CD4-positive, alpha-beta T cell treated with Interleukin-1 beta for 1 hour (primary cell): ENCODE measurements at places on chromosomes 3 and 15.
A peak's percentile ranks its signal among the peaks of the same experiment; 100 is the strongest.

DNA sequence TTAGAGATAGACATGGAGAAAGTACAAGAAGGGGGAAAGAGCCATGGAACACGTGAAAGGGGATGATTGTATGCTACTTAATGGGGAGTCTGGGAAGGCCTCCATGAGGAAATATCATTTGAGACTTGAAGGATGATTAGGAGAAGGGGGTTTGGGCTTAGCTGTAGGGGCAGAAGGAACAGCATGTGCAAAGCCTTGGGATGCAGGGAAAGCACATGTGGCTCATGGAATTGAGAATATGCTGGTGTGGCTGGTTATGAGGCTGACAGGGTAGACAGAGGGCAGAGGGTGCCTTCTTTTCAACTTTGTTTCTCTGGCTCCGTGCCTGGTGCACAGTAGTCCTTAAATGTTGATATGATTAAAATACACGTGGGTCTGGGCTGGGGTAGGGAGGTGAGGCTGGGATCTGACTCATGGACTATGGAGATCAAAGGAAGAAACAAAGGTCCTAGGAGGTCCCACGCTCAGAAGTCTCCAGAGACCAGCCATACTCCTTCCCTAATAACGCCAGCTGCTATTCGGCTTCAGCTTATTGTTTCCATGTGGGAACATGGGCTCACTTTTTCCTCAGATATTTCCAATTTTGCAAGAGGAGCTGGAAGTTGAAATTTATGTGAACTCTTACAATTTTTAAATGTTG lies 1.1 kb downstream of the GTF2E1 start:
- no peak for DNase-seq

GRCh38 chr15:81888748-81889484 lies 156.9 kb downstream of the MEX3B start:
- no peak for DNase-seq

DNA sequence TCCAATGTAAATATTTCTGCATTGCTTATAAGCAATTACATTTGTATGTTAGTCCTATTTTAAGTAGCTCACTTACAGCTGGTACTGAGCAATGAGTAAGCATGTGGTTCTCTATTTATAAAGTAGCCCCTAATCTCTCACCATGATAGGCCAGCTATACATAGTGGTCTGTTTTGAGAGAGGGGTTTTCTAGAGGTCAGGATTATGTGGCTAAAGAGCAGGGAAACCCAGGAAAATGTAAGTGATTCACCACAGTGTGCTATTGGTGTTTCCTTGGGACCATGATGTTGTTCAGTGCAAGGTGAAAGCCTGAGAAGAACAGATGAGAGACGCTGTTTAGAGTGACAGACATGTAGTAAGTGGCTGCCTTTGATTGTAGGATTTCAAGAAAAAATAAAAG lies 26.4 kb downstream of the RBMS3 start:
- DNase-seq, result no peak

GRCh38 chr15:71202712-71203111 lies 87.4 kb downstream of the THSD4 start:
- DNase-seq, result no peak

DNA sequence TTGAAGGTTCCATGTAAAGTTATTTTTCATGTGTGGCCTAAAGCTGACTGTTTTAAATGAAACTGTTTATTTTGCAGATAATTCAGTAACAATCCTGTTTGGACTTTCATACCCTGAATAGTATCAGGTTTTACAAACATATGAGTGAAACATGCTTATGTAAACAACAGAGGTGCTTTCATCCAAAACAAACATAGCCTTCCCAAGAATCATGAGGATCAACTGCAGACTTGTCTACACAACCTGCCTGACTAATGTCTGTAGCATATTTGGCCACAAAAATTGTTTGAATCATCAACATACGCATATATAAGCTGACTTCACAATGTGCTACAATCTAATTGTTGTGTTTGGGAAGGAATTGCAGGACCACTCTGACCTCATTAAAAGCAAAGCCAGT lies 190.4 kb downstream of the DIPK2A start:
- no peak for DNase-seq

DNA sequence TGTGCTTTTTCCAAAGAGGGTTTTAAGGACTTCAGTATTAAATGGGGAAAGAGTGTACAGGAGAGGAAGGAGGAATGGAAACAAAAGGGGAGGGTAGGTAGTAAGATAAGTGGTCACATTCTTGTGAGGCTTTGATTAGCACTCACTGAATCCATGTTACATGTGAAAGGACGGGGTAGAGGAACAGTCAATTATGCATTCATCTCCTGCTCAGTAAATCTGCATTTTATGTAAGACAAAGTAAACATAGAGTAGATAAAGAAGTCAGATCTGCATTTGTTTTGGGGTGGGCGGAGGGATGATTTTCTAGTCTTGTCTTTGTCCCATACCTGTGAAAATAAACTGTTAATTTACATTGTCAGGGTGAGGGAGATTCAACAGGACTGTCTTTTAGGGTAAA lies 50.8 kb downstream of the SACM1L start:
- no peak for DNase-seq

GRCh38 chr3:60743631-60744164 lies 507.6 kb downstream of the FHIT start:
- no peak for DNase-seq

DNA sequence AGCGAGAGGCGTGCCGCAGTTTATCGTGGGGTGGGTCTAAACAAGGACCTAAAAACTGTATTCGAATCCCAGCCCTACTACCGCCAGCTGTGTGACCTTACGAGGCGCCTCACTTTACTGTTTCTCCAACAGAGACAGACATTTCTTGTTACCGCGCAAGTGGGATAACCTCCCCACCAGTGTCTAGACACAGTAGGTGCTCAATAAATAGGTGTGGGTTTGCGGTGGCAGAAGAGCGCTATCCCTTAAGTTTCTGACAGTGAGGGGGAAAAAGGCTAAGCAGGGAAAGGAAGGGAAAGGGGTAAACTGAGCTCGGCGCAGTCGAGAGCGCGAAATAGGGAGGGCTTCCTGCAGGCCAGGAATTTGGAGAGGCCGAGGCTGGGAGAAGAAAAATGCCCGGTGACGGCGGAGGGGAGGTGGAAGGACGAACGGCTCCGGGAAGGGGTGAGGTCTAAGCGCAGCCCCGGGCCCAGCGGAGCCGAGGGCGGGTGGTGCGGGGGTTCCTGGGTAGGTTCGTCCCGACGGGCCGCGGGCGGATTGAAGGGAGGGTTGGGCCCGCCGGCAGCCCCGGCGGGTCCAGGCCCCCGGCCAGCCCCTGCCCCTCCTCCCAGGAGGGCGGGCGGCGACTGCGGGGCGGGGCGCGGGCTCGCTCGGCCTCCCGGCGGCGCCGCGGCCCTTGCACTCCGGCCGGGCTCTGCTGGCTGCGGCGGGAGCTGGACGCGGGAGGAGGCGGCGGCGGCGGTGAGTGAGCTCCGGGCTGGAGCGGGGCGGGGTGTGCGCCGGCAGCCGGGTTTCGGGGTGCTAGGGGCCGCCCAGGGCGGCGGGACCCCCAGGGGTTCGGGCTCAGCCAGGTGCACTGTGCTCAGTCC lies at the start of gene CGNL1:
TSS of gene CGNL1 (plus strand) at position 679 of the 869 bp plus-strand sequence. CDS start 61,495 bp downstream, outside the sequence.
- no peak for DNase-seq

- DNase-seq, result no peak
These were observed 138.4 kb upstream of the LRRC3B start for GRCh38 chr3:26484140-26484539.

DNA sequence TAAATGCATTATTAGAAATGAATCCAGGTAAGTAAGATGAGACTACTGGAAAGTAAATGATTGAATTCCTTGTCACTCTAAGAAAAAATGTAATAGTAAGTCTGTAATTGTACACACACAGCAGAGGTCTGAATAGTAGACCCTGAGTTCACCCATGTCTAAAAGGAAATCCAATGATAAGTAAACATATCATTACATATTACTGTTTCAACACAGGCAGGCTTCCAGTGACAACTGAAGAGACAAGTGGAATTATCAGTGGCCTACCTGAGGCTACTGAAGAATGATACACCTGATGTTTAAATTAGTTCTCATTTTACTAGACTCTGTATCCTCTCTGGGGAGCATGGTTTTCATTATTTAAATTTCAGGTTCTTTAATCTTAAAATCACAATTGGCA lies 6.2 kb upstream of the CCNL1 start:
- DNase-seq, result no peak

GRCh38 chr15:40928821-40929659 lies at the start of gene DLL4:
DLL4 (plus strand) TSS chr15:40929340; CDS start chr15:40929669, 329 bp downstream.
- no peak for DNase-seq

GRCh38 chr15:57537488-57538264 lies 54.0 kb upstream of the MYZAP start:
- no peak for DNase-seq

- no peak for DNase-seq
These were observed 239.5 kb upstream of the MEIS2 start for GRCh38 chr15:37339856-37340255.

- no peak for DNase-seq
These were observed 10.7 kb downstream of the MUC13 start for GRCh38 chr3:124923833-124924232.

GRCh38 chr3:136932978-136933772 lies 24.6 kb upstream of the IL20RB start:
- DNase-seq, result no peak

DNA sequence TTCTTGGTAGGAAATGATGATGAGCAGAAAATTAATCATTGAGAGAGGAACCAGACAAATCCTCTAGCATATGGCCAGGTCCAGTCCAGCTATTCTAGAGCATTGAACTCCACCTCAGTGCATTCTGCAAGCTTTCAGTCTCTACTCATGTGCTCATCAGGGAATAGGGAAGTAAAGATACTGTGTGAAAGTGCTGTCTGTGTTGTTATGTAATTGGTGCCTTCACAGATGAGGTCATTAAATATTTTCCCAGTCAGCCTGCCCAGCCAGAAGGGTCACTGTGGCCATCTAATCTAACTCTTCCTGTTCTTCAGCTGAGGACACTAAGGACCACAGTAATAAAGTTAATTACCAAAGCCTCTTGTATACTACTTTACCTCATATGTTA lies 28.2 kb downstream of the C3orf62 start:
- peak; percentile 4 for DNase-seq

- no peak for DNase-seq
These were observed 1.0 kb upstream of the RBPMS2 start for GRCh38 chr15:64776402-64776786.

GRCh38 chr15:79939399-79939798 lies 31.6 kb downstream of the BCL2A1 start:
- DNase-seq, result no peak

DNA sequence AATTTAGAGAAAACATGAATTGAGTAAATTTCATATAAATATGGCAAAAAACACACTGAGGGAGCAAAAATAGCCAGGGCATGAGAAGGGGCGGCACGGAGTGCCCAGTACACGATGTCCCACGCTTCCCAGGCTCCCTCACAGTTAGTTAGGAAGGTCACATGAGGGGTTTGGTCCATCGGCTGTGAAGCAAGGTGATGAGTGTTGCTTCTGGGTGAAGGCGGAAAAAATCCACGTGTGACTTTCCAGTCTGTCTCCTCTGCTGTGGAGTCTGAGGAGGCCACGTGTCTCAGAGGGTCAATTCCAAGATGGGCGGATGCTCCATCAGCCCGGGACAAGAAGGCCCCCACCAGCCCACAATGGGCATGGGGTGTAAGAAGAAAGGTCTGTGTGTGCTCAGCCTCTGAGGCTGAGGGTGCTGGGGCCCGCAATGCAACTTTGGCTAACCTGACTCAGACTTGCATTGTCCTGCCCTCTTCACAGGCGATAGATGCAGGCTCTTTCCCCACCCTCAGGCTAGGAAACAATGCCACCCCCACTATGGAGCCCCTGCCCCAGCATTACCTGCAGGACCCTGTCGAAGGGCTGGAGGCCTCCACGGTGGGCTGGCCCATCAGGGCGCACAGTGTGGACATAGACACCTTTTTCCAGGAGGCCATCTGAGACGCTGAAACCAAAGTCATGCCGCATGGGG lies 45.7 kb downstream of the GRIP2 start:
- no peak for DNase-seq

DNA sequence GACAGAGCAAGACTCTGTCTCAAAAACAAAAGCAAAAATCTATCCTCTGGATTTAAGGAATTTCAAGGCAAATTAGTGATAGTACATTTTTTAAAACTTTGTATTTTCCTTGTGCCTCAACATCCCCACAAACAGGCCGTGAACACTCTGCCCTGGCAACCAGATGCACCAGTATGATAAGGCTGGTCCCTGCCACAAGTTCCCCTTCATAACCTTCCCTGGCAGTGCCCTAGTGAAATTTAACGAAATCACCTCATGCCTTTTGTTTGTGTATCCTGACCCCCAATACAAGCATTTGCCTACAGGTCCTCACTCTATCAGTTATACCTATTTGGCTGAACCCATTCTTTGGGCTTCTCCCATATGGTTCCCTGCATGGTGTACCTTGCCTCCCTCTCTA lies 107.4 kb upstream of the FLNB start:
- DNase-seq, result no peak

DNA sequence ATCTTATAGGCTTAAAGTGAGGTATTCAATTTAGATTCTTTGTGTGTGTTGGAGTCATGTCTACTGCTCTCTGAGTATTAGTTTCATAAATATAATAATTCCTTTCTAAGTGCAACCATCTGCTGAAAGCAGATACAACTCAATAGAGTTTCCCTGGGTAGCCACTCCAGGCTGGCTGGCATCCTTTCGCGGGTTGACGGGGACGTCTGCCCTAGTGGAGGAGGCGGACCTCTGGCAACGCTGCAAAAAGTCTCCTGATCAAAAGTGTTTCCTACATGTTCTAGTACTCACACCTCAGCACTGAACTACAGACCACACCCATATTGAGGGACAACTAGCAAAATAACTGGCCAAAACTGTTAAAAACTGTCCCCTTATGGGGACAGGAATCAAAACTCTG lies 2.5 kb downstream of the MOBP start:
- DNase-seq, result no peak

DNA sequence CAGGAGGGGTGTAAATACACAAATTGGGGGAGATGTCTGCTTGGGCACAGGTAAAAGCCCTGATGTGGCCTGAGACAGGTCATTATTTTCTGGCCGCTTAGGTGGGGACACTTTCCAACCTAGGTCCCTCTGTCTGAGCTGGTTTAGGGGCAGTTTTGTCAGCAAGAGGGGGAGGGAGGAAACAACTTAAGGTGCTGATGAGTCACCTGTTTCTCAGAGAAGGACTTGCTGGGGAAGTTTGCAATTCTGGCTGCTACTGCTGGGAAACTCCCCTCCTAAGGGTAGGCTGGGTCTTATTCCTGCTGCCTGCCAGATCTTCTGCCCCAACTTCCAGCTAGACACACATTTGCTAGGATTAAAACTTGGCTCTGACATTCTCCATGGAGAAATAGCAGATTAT lies 4.8 kb upstream of the RHOV start:
- no peak for DNase-seq

- peak; percentile 6 for DNase-seq
These were observed 209.4 kb downstream of the CADPS start for GRCh38 chr3:62665627-62666437.

DNA sequence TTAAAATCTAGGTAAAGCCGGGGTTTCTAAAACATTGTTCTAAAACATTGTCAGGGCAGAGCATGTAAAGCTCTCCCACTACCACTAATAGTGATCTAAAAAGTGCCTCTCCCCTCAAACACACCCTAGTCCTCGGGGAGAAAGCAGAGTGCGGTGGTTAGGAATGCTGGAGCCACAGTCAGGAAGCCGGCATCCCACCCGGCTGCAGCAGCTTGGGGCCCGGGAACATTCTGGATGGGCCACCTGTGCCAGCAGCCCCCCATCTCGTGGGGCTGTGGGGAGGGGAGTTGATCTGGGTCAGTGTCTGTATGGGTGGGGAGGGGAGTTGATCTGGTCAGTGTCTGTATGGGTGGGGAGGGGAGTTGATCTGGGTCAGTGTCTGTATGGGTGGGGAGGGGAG lies 176.9 kb downstream of the APBA2 start:
- DNase-seq, result no peak

- DNase-seq, result no peak
These were observed 62.8 kb downstream of the SEMA5B start for GRCh38 chr3:122964811-122965210.
